ENCODE measurements at places on chromosomes 3 and 15.
A peak's percentile ranks its signal among the peaks of the same experiment; 100 is the strongest.

DNA sequence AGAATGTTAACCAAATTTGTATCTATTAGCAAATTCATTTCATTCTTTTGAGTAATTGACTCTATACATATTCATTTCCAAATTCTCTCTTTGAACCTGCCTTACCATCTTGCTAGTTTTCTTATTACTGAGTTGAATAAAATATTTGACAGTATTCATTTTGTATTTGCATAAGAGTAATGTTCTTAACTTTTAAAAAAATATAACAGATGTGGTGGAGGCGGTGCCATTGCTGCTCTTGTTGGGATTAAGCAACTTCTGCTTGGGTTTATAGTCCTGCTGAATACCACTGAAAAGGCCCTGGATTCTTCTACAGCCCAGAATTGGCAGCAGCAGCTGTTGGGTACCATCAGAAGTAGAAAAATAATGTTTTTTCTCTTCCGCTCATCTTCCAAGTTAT lies 148.9 kb upstream of the PEX5L start:
- H3K4me1 ChIP-seq, result no peaks in the 10 kb centered on the region
- H3K36me3 ChIP-seq, result no peaks in the 10 kb centered on the region
- H3K27me3 ChIP-seq, result no peaks in the 10 kb centered on the region
- no peak for DNase-seq

- no peak overlapping the region for H3K4me3 ChIP-seq
- no peaks in the 10 kb centered on the region for H3K36me3 ChIP-seq
- H3K27ac ChIP-seq, result no peak overlapping the region
- no peak for DNase-seq
- no peaks in the 10 kb centered on the region for H3K27me3 ChIP-seq
Measured at GRCh38 chr3:69425249-69425648, 39.4 kb upstream of the FRMD4B start.

DNA sequence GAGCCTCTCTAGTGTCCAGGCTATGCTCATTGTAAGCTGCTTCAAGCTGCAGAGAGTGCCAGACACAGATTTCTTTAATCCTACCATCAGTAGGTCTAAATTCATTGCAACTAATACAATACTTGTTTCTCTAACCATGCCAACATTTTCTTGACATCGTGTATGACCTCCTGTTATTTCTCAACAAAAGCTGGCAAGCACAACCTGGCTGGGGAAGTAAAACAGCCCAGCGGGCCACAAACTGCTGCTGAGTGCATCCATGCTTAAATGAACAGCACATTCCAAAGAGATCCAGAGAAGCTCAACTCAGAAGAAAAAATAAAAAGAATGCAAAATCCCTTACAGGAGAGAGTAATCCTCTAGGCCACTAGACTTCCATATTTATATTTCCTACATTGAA lies 36.5 kb downstream of the GMNC start:
- no peak for DNase-seq
- no peaks in the 10 kb centered on the region for H3K27me3 ChIP-seq
- H3K4me1 ChIP-seq, result no peaks in the 10 kb centered on the region
- no peaks in the 10 kb centered on the region for H3K36me3 ChIP-seq

DNA sequence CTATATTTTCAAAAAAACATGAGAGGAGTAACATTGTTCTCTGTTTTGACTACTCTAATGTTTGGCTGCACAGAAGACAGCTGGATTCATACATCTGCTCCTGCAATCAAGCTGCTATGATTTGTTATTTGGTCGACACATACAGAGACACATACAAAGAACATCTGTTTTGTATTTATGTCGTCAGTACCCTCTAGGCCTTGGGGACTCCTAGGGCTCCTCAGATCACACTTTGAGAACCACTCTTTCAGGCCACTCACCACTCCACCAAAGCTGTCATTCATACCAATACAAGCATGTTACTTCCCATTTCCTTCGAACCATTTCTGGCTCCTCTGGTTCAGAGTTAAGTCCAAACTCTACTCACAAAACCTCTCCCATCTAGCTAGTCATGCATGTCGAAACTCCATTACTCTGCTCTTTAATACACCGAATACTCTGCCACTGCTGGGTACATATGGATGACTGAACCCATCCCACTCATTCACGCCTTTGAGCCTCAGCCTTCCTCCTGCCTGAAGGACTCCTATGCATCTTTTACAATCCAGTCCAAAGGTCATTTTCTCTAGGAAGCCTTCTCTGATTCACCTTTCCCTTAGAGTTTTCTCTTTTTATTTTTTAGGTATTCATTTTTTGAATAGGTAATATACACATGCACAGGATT lies 102.9 kb upstream of the ARHGEF3 start:
- no peak overlapping the region for H3K4me3 ChIP-seq
- no peaks in the 10 kb centered on the region for H3K27me3 ChIP-seq
- no peak overlapping the region for H3K27ac ChIP-seq
- no peaks in the 10 kb centered on the region for H3K36me3 ChIP-seq
- DNase-seq, result no peak

- no peaks in the 10 kb centered on the region for H3K36me3 ChIP-seq
- DNase-seq, result no peak
- H3K4me3 ChIP-seq, result peak overlapping the region; percentile 74
- peak overlapping the region; percentile 84 for H3K27ac ChIP-seq
Measured at GRCh38 chr3:197791892-197792647, 1.0 kb downstream of the LRCH3 start.

GRCh38 chr15:42984493-42985034 lies 64.0 kb upstream of the TTBK2 start:
- no peak overlapping the region for H3K27ac ChIP-seq
- no peak for DNase-seq
- H3K27me3 ChIP-seq, result no peaks in the 10 kb centered on the region

GRCh38 chr3:36596419-36596818 lies 167.9 kb downstream of the DCLK3 start:
- no peak overlapping the region for H3K4me3 ChIP-seq
- H3K36me3 ChIP-seq, result no peaks in the 10 kb centered on the region
- DNase-seq, result no peak
- H3K27ac ChIP-seq, result no peak overlapping the region
- no peaks in the 10 kb centered on the region for H3K4me1 ChIP-seq

DNA sequence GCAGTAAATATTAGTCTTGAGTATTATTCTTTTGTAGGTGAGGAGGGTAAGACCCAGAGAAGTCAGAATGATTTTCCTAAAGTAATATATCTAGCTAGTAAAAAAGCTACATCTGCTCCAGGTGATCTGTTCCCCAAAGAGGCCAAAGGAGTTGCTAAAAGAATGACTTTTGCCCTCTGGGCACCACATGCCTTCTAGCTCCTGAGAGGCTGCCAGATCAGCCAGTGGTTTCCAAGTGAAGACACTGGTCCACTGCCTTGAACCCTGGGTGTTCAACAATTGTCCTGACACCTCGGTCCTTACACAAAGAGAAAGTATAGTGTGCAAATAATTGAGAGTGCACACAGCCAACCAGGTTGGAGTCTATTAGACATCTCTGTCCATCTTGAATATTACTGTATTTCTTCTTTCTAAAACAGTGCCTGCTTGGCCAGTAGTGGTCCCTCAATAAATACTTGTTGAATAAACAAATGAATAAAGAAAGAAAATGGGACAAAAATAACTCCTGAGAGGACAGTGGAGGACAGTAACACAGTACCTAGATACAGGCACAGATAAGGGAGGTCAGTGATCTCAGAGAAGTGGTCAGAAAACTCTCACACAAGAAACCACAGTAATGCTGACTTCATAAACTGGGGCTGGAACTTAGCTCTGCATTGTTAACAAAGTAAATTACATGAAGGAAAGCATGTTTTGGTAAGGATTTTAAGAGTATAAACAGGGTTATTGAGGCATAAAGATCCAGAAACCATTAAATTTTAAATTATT lies 56.6 kb upstream of the CSTA start:
- H3K27me3 ChIP-seq, result no peaks in the 10 kb centered on the region
- H3K27ac ChIP-seq, result no peak overlapping the region
- H3K4me3 ChIP-seq, result no peak overlapping the region
- H3K4me1 ChIP-seq, result no peaks in the 10 kb centered on the region
- no peak for DNase-seq

DNA sequence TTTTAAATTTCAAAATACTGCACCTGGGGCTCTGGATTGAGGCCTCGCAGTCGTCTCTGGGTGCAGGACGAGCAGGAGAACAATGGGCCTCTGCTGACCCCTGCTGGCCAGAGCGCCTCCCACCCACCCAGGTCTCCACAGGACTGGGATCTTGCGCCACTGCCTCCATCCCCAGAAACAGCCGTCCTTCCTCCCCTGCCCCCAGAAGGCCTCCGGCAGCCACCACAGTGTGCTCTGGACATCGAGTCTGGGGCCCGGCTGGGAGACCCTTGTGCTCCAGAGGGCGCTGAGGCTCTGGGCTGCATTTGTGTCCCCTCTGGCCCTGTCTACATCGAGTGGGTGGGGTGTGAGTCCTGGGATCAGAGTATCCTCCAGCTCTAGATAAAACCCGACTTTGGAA lies 6.7 kb upstream of the ACSBG1 start:
- H3K36me3 ChIP-seq, result no peaks in the 10 kb centered on the region
- peak; percentile 91 for DNase-seq
- H3K4me3 ChIP-seq, result no peak overlapping the region
- H3K27me3 ChIP-seq, result peaks cover 6% of the 10 kb centered on the region
- no peak overlapping the region for H3K27ac ChIP-seq
